Tracheal epithelial cell (primary cell): ENCODE measurements at places on chromosomes 11 and 22. TPM values are rescaled to one million over a fixed set of nuclear protein-coding genes. Genes with fewer than 3 reads are reported as not detected.

OR6T1 gene
- total RNA-seq: not detected in 2 replicates

SCGB1C1 gene
- not detected in 2 replicates for total RNA-seq

PDGFD gene
- under 0.01 and 0.48 TPM in 2 replicates for total RNA-seq

SEPTIN3 gene
- total RNA-seq: 0.24 TPM in 1 of 2 replicates, not detected in the other

OR5B21 gene
- not detected in 2 replicates for total RNA-seq

C1QTNF4 gene
- total RNA-seq: 0.43 TPM in 1 of 2 replicates, not detected in the other

OTOG gene
- under 0.01 TPM in 1 of 2 replicates, not detected in the other for total RNA-seq

FERMT3 gene
- 0.96 and 1.3 TPM in 2 replicates for total RNA-seq

ZC3H7B gene
- 19.4 and 32.3 TPM in 2 replicates for total RNA-seq

ROM1 gene
- total RNA-seq: 1.4 and 3.0 TPM in 2 replicates

KCNA4 gene
- not detected in 2 replicates for total RNA-seq

GTPBP1 gene
- 22.2 and 27.7 TPM in 2 replicates for total RNA-seq

OR4A16 gene
- not detected in 2 replicates for total RNA-seq

GUCY1A2 gene
- total RNA-seq: under 0.01 TPM in 1 of 2 replicates, not detected in the other

PANX2 gene
- under 0.01 and 0.48 TPM in 2 replicates for total RNA-seq

PRAME gene
- total RNA-seq: 0.48 TPM in 1 of 2 replicates, not detected in the other

DEPDC5 gene
- 9.4 and 11.1 TPM in 2 replicates for total RNA-seq

MRPL17 gene
- 39.0 and 54.9 TPM in 2 replicates for total RNA-seq

MALAT1 gene
- 4,567 and 7,714 TPM in 2 replicates for total RNA-seq

SDHAF2 gene
- total RNA-seq: 15.8 and 40.2 TPM in 2 replicates

OSM gene
- not detected in 2 replicates for total RNA-seq

NRGN gene
- not detected in 2 replicates for total RNA-seq

H19 gene
- total RNA-seq: 6.6 and 14.2 TPM in 2 replicates

TAF6L gene
- total RNA-seq: 13.3 and 21.1 TPM in 2 replicates

VWA5A gene
- total RNA-seq: 10.0 and 21.0 TPM in 2 replicates

DEUP1 gene
- not detected in 2 replicates for total RNA-seq
